ENCODE measurements at places on chromosomes 13 and 19.

DNA sequence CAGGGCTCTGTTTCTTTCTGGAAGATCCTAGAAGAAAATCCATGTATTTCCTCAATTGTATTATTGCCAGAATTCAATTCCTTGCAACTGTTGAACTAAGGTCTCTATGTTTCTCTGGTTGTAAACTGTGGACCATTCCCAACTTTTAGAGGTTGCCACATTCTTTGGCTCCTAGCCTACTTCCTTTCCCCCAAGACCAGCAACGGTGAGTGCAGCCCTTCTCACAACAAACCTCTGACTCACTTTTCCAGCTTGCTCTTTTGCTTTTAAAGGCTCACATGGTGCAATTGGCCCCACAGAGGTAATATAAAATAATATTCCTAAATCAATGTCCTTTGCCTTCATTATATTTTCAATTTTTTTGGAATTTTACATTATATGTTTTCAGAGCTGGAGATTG lies 371.3 kb downstream of the SLITRK5 start:
- DNase-seq = no peak

GRCh38 chr19:10353793-10354391 lies 14.5 kb upstream of the ICAM3 start:
- no peak for DNase-seq

DNA sequence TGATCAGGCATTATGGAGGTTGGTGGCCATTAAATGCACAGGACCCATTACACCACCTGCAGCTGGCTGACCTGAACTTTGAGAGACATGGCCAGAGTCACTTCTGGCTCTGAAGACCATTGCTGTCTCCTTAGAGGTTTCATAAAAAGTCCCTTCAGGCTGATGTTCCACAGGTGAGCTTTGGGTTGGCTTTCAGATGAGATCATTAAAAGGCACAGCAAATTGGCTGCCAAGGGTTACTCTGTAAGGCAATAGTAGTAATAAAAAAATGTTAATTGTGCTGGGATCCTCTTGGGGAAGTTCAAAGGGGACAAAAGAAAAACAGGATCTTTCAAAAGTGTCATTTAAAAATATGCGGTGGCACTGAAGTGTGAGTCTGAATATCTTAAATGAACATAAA lies 4.2 kb downstream of the OLFM4 start:
- DNase-seq = no peak

- DNase-seq = no peak
Measured at GRCh38 chr13:91417660-91418325, 19.4 kb downstream of the GPC5 start.

GRCh38 chr13:88257706-88258105 lies 586.5 kb downstream of the SLITRK5 start:
- DNase-seq = no peak

DNA sequence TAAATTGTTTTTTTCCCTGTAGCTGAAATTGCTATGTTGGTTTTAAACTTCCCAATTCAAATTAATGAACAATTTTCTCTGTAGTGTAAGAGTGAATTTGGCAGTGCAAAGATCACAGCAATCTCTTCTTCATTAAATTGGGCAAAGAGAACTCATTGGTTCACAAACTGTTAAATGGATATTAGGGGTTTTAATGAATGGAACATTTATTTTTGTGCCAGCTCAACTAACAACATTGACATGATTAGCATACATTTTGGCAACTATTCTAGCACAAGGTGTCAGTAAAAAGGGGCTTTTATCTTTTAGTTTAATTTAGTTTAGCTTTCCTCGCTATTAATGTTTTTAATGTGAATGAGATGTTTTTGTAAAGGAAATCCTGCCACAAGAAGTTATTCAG lies 7.1 kb downstream of the PCDH20 start:
- DNase-seq = no peak

DNA sequence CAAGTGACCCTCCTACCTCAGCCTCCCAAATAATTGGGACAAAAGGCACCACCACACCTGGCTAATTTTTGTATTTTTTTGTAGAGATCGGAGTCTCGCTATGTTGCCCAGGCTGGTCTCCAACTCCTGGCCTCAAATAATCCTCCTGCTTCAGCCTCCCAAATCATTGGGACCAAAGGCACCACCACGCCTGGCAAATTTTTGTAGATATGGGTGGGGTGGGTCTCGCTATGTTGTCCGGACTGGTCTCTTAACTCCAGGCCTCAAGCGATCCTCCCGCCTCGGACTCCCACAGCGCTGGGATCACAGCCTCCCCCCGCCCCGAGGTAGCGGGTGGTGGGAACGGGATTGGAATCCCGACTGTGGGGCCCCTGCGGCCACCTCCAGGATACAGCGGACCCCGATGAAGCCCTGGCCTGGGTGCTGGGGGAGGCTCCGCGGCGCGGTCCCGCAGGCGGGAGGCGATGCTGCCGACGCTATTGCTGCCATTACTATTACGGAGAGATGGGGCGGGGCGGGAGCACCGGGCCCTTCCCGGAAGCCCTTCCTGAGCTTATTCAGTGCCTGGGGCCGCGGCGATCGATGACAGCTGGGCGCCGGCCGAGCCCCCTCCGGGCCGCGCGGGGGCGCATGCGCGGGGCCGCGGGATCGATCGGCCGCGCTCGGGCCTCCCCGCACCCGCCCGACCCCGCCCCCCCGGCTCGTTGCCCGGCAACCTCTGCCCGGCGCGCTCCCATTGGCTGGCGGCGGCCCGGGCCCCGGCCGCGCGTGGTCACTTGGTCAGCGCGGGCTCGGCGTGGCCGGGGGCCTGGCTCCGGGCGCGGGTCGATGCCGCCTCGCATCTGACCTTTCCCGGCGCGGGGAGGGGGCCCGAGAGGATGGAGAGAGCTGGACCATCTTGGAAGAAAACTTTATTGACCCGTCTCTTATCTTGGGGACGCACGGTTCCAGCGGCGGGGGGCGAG lies 27.9 kb upstream of the ONECUT3 start:
- peak; percentile 59 for DNase-seq

- DNase-seq = no peak
Measured at GRCh38 chr13:43935878-43936277, 56.2 kb downstream of the LACC1 start.

- DNase-seq = peak; percentile 94
Measured at GRCh38 chr19:45886427-45887199, 672 bp upstream of the IRF2BP1 start.

GRCh38 chr13:110128546-110128945 lies 178.4 kb downstream of the COL4A1 start:
- no peak for DNase-seq

- DNase-seq = no peak
Measured at GRCh38 chr13:27842571-27842970, 50.3 kb downstream of the GSX1 start.

- no peak for DNase-seq
Measured at GRCh38 chr13:86567119-86567518, 767.9 kb upstream of the SLITRK6 start.

DNA sequence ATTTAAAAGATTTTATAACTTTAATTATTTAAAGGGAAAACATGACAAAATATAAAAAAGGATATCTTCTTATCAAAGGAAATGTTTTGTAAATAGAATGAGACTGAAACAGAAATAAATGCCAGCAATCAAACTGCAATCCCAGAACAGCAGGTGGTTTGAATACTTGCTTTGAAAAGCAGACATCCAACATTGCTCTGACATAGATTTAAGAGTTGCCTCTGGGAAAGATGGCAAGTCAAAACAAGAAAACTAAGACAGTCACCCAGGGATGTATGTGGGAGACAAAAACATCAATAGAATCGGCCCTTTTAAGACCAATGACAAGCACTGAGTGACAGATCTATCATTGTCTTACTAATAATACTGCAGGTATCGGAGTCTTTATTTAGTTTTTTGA lies 789.7 kb upstream of the GPC6 start:
- DNase-seq = no peak

Measured in activated CD4-positive, alpha-beta T cell treated with anti-CD3 and anti-CD28 coated beads, Interleukin-2, Interleukin-4, amounts not matched to agents 100 ng/mL and 50 ng/mL, durations not matched to agents 16 hours and 8 hours (primary cell).